ENCODE measurements at places on chromosomes 4 and X. TPM values are rescaled to one million over a fixed set of nuclear protein-coding genes. Genes with fewer than 3 reads are reported as not detected.
A peak's percentile ranks its signal among the peaks of the same experiment; 100 is the strongest.

Gene PARM1
- not detected for total RNA-seq

DNA sequence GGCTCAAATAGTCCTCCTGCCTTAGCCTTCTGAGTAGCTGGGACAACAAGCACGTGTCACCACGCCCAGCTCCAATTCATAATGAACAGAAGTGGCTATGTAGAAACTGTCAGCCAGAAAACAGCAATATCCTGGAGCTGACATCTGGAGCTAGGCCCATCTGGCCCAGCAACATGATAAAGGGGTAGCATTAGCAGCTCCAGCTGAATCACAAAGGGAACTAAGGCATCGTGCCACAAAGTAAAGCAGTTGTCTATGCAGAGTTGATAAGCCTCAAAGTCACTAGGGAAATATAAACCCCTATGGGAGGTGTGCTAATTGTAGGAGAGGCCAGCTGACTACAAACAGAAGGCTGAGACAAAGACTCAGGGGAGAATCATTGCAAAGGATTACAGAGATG is 270.5 kb upstream of the GPC4 start:
- no peak for DNase-seq

Gene CENPVL1
- total RNA-seq = not detected

GRCh38 chr4:53840643-53841042 is 223.8 kb downstream of the CHIC2 start:
- DNase-seq = no peak

- DNase-seq = no peak
Observed at GRCh38 chr4:74433043-74433442, 11.9 kb upstream of the AREG start.

- DNase-seq = peak; percentile 88
Observed at GRCh38 chr4:158008551-158009218, 164.1 kb downstream of the GASK1B start.
